ENCODE measurements at places on chromosomes 4 and X. TPM values are rescaled to one million over a fixed set of nuclear protein-coding genes. Genes with fewer than 3 reads are reported as not detected.

DNA sequence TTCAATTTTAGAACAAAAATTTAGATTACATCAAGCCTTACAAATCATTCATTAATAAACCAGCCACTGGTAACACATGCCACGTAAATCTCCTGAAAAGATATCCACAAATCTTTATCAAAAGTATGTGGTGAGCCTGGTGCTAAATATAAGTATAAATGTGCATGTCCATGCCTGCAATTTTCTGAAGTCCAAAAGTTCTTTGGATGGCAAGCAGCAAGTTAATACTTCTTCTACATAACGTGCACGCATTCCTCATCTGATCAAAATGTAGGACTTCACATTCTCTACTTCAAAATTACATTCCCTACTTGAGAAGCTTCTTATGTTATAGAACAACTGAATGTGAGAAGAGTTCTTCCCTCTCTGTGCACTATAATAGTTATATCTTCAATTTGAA is 49.8 kb downstream of the HHIP start:
- no peak overlapping the region for H3K27ac ChIP-seq
- no peaks in the 10 kb centered on the region for H3K36me3 ChIP-seq
- H3K4me1 ChIP-seq, result no peaks in the 10 kb centered on the region
- H3K4me3 ChIP-seq, result no peak overlapping the region
- H3K27me3 ChIP-seq, result no peaks in the 10 kb centered on the region

- H3K4me1 ChIP-seq, result no peaks in the 10 kb centered on the region
- peaks cover 61% of the 10 kb centered on the region for H3K36me3 ChIP-seq
- no peaks in the 10 kb centered on the region for H3K27me3 ChIP-seq
- H3K27ac ChIP-seq, result no peak overlapping the region
Observed at GRCh38 chr4:147658501-147658900, 25.5 kb downstream of the PRMT9 start.

GRCh38 chr4:184617600-184618196 is 31.5 kb downstream of the CASP3 start:
- no peaks in the 10 kb centered on the region for H3K27me3 ChIP-seq
- no peak overlapping the region for H3K27ac ChIP-seq
- no peak overlapping the region for H3K4me3 ChIP-seq
- H3K4me1 ChIP-seq, result no peaks in the 10 kb centered on the region

DNA sequence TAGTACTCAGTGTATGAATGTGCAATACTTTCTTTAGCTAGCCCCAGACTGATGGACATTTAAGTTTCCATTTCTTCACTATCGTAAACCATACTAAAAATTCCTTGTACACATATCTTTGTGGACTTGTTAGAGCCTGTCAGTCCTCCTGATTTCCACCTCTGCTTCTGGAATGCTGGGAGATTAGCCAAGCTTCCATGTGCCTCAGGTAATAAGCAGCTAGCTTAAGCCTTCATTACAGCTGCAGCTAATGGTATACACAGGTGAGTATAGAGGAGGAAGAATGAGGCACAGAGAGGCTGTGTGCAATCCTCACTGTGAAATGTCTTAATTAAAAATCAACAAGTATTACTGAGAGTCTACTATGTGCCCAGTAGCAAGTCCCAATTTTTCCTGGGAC is 9.8 kb downstream of the SMIM9 start:
- H3K4me3 ChIP-seq, result no peak overlapping the region
- no peaks in the 10 kb centered on the region for H3K4me1 ChIP-seq
- no peaks in the 10 kb centered on the region for H3K27me3 ChIP-seq
- no peak overlapping the region for H3K27ac ChIP-seq
- DNase-seq, result no peak

DNA sequence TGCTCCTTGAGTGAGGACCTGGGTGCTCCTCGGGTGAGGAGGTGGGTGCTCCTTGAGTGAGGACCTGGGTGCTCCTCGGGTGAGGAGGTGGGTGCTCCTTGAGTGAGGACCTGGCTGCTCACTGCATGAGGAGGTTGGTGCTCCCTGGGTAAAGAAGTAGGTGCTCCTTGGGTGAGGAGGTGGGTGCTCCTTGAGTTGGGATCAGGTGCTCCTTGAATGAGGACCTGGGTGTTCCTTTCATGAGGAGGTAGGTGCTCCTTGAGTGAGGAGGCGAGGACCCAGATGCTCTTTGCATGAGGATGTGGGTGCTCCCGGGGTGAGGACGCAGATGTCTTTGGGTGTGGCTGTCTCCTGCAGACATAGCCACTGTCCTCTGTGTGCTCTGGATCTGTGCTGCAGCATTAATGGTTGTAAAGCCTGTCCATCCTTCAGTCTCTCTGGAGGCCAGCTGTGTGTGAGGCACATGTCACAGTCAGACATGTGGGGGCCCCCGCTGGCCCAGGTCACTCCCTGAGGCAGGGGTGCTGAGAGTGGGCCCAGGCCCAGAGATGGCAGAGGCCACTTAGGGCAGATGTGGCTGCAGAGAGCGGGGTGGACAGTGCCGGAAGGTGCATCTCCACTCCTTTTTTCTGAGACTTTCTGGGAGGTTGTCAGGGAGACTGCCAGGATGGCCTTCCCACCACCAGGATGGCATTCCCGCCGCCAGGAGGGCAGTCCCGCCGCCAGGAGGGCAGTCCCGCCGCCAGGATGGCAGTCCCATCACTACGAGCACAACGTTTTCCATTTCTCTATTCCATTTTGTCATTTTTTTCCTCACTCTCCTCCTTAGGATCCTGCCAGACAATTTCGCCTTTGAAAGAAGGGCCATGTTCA is 101.8 kb downstream of the HMX1 start:
- H3K4me1 ChIP-seq, result no peaks in the 10 kb centered on the region
- H3K36me3 ChIP-seq, result no peaks in the 10 kb centered on the region
- no peak overlapping the region for H3K4me3 ChIP-seq
- no peak for DNase-seq
- H3K27me3 ChIP-seq, result no peaks in the 10 kb centered on the region

DNA sequence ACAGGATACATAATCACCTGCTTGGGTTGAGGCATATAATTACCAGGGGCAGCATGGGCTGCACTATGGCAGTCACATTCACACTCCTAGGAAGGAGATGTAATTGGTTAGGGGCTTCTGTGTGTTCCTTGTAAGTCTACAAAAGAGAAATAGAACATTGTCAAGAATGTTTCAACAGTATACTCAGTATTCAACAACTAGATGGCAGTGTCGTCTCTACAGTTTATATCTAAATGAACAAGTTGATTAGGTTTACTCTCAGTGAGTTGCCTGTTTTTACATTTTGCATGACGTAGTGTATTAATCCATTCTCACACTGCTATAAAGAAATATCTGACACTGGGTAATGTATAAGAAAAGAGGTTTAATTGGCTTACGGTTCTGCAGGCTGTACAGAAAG is 50.5 kb upstream of the RAB33B start:
- H3K36me3 ChIP-seq, result no peaks in the 10 kb centered on the region
- H3K27me3 ChIP-seq, result no peaks in the 10 kb centered on the region
- no peak for DNase-seq

GRCh38 chr4:36348403-36348938 is 67.1 kb downstream of the DTHD1 start:
- no peaks in the 10 kb centered on the region for H3K36me3 ChIP-seq
- no peaks in the 10 kb centered on the region for H3K4me1 ChIP-seq
- H3K27me3 ChIP-seq, result no peaks in the 10 kb centered on the region
- no peak overlapping the region for H3K27ac ChIP-seq

The CDS1 gene
- 2.0 TPM for total RNA-seq

The APELA gene
- total RNA-seq, result 0.14 TPM

The CENPVL2 gene
- total RNA-seq, result 0.24 TPM

GRCh38 chr4:107044170-107044569 is 8.1 kb upstream of the DKK2 start:
- H3K4me3 ChIP-seq, result no peak overlapping the region
- no peak overlapping the region for H3K27ac ChIP-seq
- H3K4me1 ChIP-seq, result no peaks in the 10 kb centered on the region
- DNase-seq, result no peak
- H3K36me3 ChIP-seq, result no peaks in the 10 kb centered on the region

GRCh38 chr4:17502756-17503155 is 9.1 kb downstream of the QDPR start:
- H3K4me1 ChIP-seq, result no peaks in the 10 kb centered on the region
- no peak overlapping the region for H3K4me3 ChIP-seq
- H3K27ac ChIP-seq, result no peak overlapping the region
- H3K36me3 ChIP-seq, result peaks cover 21% of the 10 kb centered on the region
- no peaks in the 10 kb centered on the region for H3K27me3 ChIP-seq

The SOX3 gene
- 0.05 TPM for total RNA-seq

The GPRIN3 gene
- total RNA-seq, result 3.4 TPM

GRCh38 chr4:147596377-147596776 is 20.8 kb upstream of the TMEM184C start:
- H3K4me3 ChIP-seq, result no peak overlapping the region
- H3K4me1 ChIP-seq, result no peaks in the 10 kb centered on the region
- H3K27ac ChIP-seq, result no peak overlapping the region

The CXCL3 gene
- total RNA-seq, result 3.2 TPM

DNA sequence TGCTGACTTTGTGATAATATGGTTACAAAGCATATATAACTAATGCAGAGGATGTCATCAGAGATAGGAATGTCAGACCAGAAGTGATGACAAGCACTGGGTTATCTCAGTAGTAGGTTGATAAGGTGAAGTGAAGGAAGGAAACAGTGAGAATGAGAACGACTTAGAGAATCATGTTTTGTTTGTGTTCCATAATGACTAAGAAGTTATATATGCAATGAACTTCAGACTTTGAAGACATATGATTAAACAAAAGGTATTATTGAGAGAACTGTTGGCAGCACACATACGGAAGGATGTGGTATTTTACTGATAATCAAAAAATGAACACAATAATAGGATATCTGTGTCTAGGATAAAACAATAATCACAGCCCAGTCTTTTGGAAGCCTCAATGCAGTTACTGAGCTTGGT is 18.3 kb upstream of the HHIP start:
- H3K27me3 ChIP-seq, result no peaks in the 10 kb centered on the region
- DNase-seq, result no peak
- H3K36me3 ChIP-seq, result no peaks in the 10 kb centered on the region
- H3K4me3 ChIP-seq, result no peak overlapping the region
- no peaks in the 10 kb centered on the region for H3K4me1 ChIP-seq

The NUDT11 gene
- total RNA-seq, result 5.2 TPM

- H3K27ac ChIP-seq, result no peak overlapping the region
- no peak for DNase-seq
- H3K36me3 ChIP-seq, result peaks cover 33% of the 10 kb centered on the region
- H3K4me3 ChIP-seq, result no peak overlapping the region
Observed at GRCh38 chr4:145081756-145082155, 16.2 kb downstream of the ANAPC10 start.

The CRLF2 gene
- total RNA-seq, result 0.28 TPM

GRCh38 chr4:67751260-67751659 is 2.9 kb downstream of the GNRHR start:
- H3K27ac ChIP-seq, result no peak overlapping the region
- no peaks in the 10 kb centered on the region for H3K36me3 ChIP-seq
- no peak overlapping the region for H3K4me3 ChIP-seq
- H3K4me1 ChIP-seq, result no peaks in the 10 kb centered on the region
- H3K27me3 ChIP-seq, result no peaks in the 10 kb centered on the region

DNA sequence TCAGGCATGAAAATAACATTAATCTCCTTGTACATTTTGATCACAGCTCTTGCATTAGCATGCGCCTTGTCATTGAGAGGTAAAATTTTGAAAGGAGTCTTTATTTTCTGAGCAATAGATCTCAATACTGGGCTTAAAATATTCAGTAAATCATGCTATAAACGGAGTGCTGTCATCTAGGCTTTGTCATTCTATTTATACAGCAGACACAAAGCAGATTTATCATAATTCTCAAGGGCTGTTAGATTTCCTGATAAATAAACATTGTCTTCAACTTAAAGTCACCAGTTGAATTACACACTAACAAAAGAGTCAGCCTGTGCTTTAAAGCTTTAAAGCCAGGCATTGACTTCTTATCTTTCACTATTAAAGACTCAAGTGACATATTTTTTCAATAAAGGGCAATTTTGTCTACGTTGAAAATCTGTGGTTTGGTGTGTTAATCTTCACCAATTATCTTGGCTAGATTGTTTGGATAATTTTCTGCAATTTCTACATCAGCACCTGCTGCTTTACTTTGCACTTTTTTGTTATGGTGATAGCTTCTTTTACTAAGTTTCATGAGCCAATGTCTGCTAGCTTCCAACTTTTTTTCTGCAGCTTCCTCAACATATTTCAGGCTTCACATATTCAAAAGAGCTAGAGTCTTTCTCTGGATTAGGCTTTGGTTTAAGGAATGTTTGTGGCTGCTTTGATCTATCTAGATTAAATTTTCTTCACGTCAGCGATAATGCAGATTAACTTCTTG is 27.9 kb upstream of the UGT2B4 start:
- no peak overlapping the region for H3K4me3 ChIP-seq
- H3K36me3 ChIP-seq, result no peaks in the 10 kb centered on the region
- no peaks in the 10 kb centered on the region for H3K4me1 ChIP-seq
- H3K27me3 ChIP-seq, result no peaks in the 10 kb centered on the region
- no peak for DNase-seq
- no peak overlapping the region for H3K27ac ChIP-seq

The FNIP2 gene
- total RNA-seq, result 11.8 TPM

- H3K36me3 ChIP-seq, result no peaks in the 10 kb centered on the region
- H3K27me3 ChIP-seq, result no peaks in the 10 kb centered on the region
- H3K27ac ChIP-seq, result no peak overlapping the region
Observed at GRCh38 chr4:54728368-54728767, 70.6 kb downstream of the KIT start.

DNA sequence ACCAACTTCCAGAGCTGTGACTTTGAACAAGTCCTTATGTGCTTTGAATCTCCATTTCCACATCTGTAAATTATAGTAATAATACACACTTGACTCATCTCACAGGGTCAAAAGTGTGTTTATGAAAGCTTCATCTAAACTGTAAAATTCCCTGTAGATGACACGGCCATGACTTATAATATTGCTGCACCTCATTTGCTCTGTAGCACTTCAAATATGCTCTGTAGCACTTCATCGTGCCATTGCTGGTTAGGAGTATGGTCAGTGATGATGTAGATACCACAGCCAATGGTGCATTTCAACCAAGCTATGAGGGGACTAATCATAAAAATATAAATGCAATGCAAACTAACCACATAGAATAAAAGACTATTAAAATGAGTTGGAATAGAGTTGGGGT is 318.6 kb downstream of the ANK2 start:
- no peak overlapping the region for H3K4me3 ChIP-seq
- H3K27me3 ChIP-seq, result no peaks in the 10 kb centered on the region
- H3K36me3 ChIP-seq, result no peaks in the 10 kb centered on the region
- H3K4me1 ChIP-seq, result no peaks in the 10 kb centered on the region

The CCDC149 gene
- 1.5 TPM for total RNA-seq

DNA sequence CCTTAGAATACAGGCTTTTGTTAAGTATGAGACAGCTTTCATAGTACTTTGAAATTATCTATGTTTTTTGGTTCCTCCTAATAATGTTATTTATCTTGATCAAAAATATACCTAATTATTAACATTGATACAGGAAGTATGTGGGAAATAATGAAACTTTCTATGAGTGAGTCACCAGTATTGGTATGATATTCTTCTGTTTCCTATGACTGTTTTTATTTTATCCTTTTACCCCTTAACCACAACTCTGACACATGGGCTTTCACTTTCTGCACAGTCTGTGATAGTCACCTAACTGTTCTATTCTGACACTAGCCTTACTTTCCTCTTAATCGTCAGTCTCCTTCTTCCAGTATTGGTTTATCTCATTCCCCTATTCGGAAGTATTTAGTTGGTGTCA is 4.7 kb downstream of the THAP9 start:
- DNase-seq, result no peak
- H3K4me1 ChIP-seq, result no peaks in the 10 kb centered on the region
- H3K4me3 ChIP-seq, result no peak overlapping the region
- no peak overlapping the region for H3K27ac ChIP-seq
- H3K36me3 ChIP-seq, result no peaks in the 10 kb centered on the region
- H3K27me3 ChIP-seq, result no peaks in the 10 kb centered on the region

Measured in thymus (tissue), 14 donors.